ENCODE measurements at places on chromosomes 7 and 10.

DNA sequence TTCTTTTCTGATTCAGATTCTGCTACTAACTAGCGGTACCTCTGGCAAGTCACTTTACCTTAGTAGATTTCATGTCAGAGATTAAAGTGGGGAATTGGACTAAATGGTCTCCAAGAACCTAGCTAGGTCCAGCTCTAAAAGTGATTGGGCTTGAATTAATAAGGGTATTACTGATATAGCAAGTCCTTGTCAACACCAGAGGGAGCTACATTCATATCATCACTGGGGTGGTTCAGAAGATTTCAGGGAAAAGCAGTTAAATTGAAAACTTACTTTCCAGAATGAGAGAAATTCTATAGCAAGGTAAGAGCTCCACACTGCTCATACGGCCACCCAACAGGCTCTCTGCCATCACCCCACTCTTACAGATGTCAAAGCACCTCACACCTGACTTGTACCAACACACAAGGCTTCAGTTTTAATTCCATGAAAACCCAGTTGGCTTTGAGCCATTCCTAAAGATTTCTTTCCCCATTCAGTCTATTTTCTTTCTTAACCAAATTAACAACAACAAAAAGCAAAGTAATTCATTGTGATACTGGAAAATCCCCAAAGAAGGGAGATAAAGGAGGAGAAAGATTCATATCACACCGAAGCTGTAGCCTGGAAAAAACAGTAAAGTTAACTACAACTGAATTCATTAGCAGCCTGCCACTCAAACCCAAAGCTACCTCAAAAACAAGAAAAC lies 38.0 kb upstream of the SPOCK2 start:
- no peak for DNase-seq

DNA sequence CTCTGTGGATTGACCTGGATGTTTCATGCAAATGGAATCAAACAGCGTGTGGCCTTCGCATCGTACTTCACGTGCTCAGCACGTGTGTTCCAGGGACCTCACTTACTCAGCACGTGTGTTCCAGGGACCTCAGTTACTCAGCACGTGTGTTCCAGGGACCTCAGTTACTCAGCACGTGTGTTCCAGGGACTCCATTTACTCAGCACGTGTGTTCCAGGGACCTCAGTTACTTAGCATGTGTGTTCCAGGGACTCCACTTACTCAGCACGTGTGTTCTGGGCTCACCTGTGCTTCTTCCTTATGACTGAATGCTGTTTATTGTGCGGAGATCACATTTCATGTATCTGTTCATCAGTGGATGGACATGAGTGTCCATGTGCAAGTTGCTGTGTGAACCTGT lies 22.0 kb downstream of the INPP5A start:
- no peak for DNase-seq

GRCh38 chr7:32091608-32092210 lies 21.5 kb upstream of the PDE1C start:
- DNase-seq, result no peak

GRCh38 chr10:133276435-133277201 lies at the start of gene ADAM8:
Gene ADAM8, minus strand, starts transcription at chr10:133276868. Its CDS starts 51 bp downstream, at chr10:133276817.
- DNase-seq, result peak; percentile 55

GRCh38 chr10:33386926-33387325 lies 52.5 kb upstream of the NRP1 start:
- DNase-seq, result no peak

DNA sequence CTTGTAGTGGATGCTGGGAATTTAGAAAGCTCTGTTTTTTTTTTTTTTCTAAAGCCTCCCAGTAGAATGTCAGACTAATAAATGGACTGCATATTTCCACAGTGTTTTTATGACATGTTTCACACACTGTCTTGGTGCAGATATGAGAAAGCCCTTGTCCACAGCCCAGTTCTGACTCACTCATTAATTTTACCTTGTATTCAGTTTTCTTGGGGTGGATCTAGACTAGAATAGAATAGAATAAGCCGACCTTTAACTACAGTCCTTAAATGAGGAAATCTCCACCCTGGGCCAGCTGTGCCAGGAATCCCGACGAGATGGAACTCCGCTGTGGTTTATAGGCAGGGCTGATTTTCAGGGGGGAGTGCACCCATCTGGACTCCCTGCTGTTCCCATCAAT lies 274.7 kb downstream of the NRG3 start:
- DNase-seq, result no peak

DNA sequence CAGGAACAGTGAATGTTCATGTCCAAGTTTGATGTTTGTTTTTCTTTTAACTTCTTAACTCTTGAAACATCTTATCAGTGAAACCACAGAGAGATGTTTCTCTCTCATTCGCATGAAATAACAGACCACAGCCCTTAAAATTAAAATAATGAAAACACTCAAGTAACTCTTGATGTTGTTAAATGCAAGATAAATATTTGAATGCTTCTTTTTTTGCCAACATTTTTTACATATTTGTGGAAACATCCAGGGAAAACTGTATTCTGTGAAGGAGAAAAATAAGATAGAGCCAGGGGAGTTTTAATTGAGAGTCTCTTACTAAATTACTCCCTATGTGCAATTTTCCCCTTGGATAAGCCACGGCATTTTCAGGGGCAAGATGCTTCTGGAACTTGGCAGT lies 361.8 kb upstream of the MGMT start:
- no peak for DNase-seq

DNA sequence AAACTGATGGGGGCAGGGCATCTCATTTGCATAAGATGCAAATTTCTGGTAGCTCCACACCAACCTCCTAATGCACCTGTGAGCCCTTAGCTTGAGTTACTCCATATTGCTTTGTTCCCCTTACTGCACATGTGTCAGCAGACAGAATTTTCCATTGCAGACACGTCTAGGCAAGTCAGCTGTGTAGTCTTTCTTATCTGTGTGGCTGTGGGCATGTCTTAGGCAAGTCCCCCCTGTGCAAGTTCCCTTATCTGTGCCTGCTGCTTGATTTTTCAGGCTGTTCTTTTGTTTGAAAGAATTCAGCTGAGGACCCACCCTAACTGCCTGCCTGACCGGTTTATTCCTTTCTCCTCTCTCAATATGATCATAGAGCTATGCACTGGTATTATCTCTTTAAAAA lies 28.5 kb upstream of the TRIM24 start:
- DNase-seq, result no peak

DNA sequence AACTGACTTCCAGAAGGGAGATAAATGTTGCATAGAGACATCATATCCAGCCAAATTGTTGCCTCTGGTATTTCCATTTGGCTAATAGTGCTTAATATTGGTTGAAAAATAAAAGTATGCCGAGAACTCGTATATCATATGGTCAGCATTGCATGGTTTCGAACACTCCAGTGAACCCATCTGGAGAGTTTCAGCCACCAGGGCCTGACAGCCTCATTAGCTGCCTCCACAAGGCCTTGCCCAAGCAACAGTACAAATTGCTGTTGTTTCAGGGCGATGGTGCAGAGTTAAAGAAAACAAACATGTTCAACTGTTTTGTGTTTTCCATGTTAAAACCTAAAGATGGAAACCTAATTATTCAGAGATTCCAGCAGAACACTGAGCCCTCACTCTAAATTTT lies 28.5 kb downstream of the NRG3 start:
- DNase-seq, result no peak

GRCh38 chr7:66255534-66256100 lies 50.5 kb downstream of the TPST1 start:
- no peak for DNase-seq

DNA sequence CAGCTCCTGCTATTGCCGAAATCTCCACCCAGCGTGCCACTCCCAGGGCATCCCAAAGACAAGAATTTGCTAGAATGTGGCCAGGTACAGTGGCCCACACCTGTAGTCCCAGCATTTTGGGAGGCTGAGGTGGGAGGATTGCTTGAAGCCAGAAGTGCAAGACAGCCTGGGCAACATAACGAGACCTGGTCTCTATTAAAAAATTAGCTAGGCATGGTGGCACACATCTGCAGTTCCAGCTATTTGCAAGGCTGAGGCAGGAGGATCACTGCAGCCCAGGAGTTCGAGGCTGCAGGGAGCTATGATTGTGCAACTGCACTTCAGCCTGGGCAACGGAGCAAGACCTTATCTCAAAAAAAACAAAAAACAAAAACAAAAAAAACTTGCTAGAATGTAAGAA lies 73.3 kb upstream of the LYZL2 start:
- no peak for DNase-seq

DNA sequence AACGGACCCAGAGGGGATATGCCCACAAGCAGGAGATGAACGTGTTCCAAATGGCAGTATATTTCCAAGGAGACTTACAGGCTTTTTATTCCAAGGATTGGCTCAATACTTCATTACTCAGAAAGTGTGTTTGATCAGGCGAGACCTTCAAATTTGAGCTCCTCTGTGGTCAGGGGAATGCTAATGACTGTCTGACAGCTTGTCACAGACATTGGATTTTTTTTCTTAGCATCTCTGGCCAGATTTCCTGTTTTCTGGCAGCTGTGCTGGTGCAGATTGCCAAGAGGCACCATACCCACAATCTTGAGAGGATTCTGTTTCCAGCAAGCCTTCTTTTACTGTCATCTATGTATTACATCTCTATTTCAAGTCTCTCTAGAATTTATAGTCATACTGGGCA lies 93.8 kb downstream of the C1GALT1 start:
- no peak for DNase-seq

- DNase-seq, result no peak
These were observed 23.5 kb downstream of the TMEM273 start for GRCh38 chr10:49164559-49165188.

GRCh38 chr7:33452805-33453502 lies 323.6 kb downstream of the BBS9 start:
- no peak for DNase-seq

DNA sequence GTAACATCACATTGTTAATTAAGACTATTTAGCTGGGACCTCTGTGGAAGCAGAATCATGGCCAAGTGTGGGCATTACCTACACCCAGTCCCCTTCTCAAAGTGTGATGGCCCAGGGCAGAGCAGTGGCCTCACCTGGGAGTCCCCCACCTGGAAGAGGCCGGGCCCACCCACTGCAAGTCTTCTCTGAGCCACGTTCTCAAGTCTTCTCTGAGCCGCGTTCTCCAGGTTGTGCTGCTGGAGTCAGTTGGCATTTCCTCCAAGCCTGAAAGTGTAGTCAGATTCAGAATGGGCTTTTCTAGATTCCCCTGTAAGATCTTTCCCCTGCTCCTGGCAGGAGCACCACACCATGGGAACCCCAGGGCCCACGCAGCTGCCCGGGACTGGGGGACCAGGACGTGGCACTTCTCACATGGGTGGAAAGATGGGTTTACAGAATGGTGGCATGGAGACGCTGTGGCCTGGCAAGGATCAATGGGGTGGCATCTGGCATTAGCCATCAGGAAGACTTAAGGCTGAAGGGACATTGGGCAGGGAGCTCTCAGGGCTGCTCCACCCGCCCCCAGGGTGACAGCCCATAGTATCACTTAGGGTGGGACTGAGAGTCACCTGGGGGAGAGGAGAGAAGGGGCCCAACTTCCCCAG lies 68.0 kb downstream of the MKI67 start:
- DNase-seq, result no peak

DNA sequence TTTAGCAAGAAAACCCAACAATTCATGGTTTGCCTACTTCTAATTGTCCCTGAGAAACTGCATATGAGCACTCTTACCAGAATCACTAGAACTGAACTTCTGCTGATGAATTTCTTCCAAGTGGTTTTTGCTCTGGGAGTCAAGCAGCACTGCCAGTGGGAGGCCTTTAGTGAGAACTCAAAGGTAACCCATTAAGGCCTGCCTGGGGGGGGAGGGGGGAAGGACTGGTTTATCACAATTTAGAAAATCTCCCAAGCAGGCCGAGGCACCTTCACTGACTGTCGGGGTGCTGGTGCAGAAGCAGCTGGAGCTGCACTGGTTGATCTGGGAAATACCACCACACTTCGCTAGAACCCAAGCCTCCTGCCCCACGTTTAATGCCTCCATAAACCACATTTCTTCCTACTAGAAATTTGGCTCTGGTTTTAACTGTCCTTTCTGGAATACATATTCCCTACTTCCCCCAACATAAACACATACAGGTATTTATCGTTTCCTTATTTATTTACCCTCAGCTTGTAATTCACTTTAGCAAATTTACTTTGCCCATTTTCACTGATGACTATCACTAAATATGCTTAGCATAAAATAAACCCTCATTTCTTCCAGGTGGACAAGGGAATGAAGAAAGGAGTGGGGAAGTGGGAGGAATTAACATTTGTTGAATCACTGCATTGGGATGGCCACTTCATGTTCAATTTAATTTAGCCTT lies 14.2 kb downstream of the ANK3 start:
- no peak for DNase-seq

DNA sequence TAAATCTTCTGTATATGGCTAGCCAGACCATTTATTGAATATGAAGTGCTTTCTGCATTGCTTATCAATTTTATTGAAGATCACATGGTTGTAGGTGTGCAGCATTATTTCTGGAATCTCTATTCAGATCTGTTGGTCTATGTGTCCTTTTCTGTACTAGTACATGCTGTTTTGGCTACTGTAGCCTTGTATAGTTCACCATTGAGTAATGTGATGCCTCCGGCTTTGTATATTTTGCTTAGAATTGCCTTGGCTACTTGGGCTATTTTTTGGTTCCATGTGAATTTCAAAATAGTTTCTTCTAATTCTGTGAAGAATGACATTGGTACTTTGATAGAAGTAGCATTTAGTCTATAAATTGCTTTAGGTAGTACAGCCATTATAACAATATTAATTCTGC lies 1187.2 kb downstream of the XPNPEP1 start:
- no peak for DNase-seq

GRCh38 chr10:69885379-69886013 lies 83.8 kb downstream of the COL13A1 start:
- DNase-seq, result no peak

DNA sequence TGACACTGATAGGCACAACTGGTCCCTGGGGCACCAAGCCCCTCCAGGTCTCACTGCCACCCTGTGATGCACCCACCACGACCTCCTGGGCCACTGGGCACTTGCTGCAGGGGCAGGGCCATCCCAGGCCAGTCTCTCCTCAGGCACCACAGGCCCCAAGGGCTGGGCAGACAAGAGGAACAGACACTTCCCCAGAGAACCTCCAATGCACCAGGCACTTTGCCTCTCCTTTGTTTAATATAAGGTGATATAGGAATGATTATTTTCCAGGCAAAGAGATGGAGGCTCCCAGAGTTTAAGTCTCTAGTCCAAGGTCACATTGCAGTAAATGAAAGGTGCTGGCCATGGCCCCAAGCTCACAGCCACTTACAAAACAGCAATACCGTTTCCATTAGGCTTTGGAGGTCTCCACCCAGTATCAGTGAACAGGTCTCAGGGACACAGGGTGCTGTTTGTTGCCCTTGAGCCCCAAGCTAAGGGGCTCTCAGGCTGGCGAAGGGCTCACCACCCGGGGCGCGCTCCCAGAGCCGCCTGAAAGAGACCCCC lies 4.5 kb downstream of the DEPP1 start:
- no peak for DNase-seq

GRCh38 chr10:86301971-86302370 lies 64.6 kb downstream of the GRID1 start:
- DNase-seq, result no peak
